Thoracic aorta (tissue), 2 donors: ENCODE measurements at places on chromosomes 2 and 18. TPM values are rescaled to one million over a fixed set of nuclear protein-coding genes. Genes with fewer than 3 reads are reported as not detected.

DNA sequence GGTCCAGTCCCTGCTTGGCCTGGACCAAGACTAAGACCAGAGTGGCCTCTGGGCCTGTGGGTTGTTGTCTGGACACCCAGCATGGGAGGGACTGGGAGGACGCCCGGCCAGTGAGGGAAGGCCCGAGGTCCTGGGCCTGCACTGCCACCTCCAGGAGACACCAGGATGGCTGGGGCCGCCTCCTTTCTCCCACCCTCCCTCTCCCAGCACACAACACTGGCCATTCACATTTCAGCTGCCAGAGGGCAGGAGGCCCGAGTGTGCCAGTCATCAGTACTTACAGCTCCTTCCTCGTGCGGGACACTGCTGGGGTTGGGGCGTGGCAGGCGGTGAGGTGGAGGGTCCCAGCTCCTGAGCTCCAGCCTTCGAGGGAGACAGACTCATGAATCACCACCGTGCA lies 133.5 kb downstream of the ASB1 start:
- DNase-seq, result no peak

GRCh38 chr18:36625386-36625785 lies 203.4 kb downstream of the TPGS2 start:
- DNase-seq, result no peak

DNA sequence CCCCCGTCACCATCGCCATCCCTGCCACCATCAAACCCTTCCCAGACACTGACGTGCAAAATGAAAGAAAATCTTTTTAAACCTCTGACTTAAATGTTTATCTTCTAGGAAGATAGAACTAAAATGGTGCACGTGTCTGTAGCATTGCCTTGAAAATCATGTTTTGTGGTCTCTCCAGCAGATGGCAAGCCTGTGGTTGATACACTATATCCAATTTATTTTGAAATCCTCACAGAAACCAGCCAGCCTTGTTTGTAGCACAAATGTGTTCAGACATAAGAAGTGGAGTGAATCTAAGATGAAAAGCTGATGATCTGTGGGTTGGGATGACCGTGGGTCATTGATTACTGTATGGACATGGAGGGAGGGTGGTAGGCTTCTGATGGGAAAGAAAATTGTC lies 436.2 kb upstream of the SMIM21 start:
- no peak for DNase-seq

- no peak for DNase-seq
Observed at GRCh38 chr2:195694553-195694952, 37.5 kb downstream of the SLC39A10 start.

DNA sequence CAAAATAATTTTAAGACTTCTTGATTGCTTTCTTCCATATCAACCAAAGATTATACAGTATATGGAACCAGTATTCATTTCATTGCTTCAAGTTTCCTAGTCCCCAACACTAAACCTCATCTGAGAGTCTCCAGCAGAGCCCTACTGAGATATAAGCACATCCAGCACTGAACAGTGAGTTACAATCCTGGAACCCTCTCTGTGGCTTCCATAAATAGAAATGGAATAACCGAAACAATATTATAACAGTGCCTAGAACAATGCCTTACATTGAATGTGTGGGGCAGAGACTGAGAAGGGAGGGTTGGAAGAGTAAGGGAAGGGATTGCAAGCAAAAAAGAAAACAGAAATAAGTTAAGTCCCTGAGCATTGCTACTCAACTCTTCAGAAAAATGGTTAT lies 18.9 kb downstream of the AAK1 start:
- no peak for DNase-seq

- DNase-seq, result no peak
Observed at GRCh38 chr2:37881397-37881796, 43.7 kb upstream of the RMDN2 start.

DNA sequence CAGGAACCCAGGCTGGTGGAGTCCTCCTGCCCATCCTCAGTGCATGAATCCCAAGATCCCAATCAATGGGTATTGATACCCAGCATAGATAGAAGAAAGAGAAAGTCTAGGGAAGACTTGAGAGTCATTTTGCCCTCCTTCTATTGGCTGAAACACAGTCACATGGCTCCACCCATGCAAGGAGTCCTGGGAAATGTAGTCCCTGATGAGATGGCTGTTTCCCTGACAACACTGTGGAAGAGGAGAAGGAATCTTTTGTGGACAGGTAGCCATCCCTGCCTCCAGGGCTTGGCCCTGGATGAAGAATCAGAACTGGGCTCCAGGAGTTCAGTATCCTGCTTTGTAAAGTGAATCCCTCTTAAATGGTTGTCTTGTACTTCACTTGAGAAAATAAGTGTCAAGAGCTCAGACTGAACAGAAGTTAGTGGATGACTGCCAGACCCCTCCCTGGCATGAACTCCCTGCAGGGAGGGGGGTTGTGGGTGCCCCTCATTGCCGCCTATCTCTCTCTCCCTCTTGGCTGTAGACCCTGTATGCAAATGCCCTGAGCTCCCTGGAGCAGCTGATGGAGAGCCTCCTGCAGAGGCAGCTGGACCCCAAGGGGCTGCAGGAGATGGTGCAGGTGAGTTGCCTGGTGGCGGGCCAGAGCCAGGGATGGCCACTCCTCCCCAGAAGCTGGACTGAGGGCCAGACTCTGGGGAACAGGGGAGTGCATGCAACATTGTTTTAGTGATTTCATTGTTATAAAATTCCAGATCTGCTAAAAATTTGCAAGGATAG lies 36.1 kb downstream of the MROH2A start:
- no peak for DNase-seq

DNA sequence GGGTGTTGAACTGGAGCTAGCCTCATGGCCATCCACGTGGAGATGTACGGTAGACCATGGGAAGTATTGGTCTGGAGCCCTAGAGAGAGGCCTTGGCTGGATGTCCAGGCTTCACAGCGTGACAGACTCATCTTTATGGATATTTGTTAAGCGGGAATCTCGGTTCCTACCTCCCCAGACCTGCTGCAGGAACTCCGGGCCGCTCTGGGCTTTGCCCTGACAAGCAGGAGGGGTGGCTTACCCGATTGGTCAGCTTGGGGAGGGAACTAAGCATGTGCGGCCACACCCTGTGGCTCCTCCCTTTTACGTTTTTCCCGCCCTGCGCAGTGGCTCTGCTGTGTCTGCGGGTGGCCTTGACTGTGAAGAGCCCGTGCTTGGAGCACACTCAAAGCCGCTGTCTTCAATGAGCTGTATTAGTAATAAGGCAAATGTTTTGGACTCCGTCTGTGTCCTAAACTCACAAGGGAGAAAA lies 52.3 kb downstream of the PAPOLG start:
- DNase-seq, result no peak

DNA sequence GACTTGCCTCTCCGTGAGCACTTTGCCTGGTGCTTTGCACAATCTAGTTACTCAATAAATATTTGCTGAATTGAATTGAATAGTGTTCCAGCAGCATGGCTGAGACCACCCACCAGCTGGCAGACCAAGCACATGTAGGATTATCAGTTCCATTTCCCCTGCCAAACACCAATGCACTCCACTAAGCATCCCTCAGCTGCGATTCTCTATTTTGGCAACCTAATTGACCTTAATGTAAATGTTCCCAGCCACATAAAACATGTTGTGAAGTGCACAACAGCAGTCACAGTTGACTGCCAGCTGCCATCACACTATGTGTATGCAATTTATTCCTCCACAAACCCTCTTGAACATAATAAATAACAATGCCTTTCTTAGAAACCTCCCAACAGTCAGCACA lies 1879.4 kb upstream of the PIK3C3 start:
- DNase-seq, result no peak

DNA sequence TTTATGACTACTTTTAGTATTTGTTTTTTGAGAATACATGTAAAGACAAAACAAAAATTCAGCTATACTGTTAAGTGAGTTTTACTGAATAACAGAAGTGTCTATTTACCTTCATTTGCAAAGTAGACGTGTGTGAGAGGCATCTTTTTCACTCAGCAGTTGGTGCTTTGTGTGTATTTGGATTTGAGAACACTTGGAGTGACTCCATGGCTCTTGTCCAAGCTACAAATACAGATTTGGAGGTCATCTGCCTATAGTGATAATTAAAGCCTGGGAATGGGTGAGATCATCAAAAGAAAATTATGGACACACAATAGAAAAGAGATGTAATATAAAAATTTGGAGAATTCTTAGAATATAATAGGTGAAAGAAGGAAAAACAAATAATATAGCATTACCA lies 6.2 kb downstream of the NAB1 start:
- DNase-seq, result no peak

GRCh38 chr2:26300234-26300925 lies 45.6 kb upstream of the SELENOI start:
- no peak for DNase-seq

DNA sequence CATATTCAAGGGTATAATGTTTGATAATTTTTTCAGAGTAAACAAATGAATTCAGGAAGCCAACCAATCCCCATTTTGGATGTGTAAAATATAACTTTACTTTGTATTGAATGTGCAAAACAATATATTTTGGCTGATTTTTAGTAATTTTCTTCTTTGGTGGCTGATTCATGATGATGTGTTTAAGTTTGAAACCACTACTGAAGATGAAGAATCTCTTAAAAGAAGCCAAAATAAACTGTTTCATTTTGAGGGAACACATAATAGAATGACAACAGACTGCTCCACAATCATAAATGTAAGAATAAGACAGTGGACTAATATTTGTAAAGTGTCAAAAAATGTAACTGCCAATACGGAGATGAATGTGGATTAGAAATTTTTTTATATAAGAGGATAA lies 52.5 kb upstream of the TRIM43 start:
- no peak for DNase-seq

MBD5 gene
- total RNA-seq, result 35.1 TPM

SLC5A7 gene
- not detected for total RNA-seq

HMSD gene
- total RNA-seq, result not detected

GYPC gene
- 123 TPM for total RNA-seq

TOGARAM2 gene
- 0.49 TPM for total RNA-seq

EML6 gene
- total RNA-seq, result 0.81 TPM

ANKRD30B gene
- total RNA-seq, result not detected
